Midbrain (tissue), 1 donor: ENCODE measurements at places on chromosomes 5 and 9.

- DNase-seq, result no peak
Observed at GRCh38 chr5:95930141-95930930, 31.3 kb downstream of the ELL2 start.

- peak; percentile 88 for DNase-seq
Observed at GRCh38 chr9:693201-694091, 148.1 kb upstream of the DMRT1 start.

- no peak for DNase-seq
Observed at GRCh38 chr5:14560091-14560595, 21.4 kb upstream of the OTULINL start.

GRCh38 chr5:127697894-127698600, 5.1 kb upstream of the CCDC192 start:
- DNase-seq, result no peak

- no peak for DNase-seq
Observed at GRCh38 chr9:124281931-124282371, 24.2 kb downstream of the NEK6 start.

DNA sequence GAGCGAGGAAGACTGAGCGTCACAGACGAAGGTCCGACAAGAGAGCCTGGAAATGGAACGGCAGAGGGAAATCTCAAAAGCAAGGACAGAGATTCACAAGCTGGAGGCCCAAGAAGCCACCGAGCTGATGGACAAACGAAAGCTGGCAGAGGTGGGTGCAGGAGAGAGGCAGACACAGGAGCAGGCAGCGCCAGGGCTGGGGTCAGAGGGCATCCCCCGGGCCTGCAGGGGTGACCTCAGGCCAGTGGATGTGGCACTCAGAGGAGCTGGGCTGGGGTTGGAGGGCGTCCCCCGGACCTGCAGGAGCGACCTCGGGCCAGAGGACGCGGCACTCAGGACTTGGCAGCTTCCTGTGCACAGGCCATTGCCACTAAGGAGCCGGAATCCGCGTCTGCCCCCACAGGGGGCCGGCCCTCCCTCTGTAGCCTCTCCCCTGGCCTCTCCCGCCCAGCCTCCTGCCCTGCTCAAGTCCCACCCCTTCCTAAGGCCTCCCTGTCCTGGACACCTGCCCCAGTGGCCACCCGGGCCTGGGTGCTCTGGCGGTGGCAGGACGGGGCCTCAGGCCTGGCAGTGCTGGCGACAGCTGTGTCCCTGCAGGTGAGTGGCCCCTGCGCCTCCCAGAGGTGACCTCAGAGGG, 40.4 kb downstream of the EXD3 start:
- DNase-seq, result no peak

- peak; percentile 54 for DNase-seq
Observed at GRCh38 chr5:14144586-14145434, 1.7 kb downstream of the TRIO start.

DNA sequence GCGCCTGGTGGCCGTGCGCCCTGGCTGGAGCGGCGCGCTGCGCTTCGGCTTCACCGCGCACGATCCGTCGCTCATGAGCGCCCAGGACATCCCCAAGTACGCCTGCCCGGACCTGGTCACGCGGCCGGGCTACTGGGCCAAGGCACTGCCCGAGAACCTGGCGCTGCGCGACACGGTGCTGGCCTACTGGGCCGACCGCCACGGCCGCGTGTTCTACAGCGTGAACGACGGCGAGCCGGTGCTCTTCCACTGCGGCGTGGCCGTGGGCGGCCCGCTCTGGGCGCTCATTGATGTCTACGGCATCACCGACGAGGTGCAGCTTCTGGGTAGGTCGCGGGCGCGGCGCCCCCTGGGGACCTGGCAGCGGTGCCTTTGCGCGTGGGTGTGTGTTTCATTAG, 28.9 kb downstream of the NEURL1B start:
- DNase-seq, result no peak

GRCh38 chr5:9554122-9554521, 8.2 kb upstream of the SEMA5A start:
- DNase-seq, result no peak

DNA sequence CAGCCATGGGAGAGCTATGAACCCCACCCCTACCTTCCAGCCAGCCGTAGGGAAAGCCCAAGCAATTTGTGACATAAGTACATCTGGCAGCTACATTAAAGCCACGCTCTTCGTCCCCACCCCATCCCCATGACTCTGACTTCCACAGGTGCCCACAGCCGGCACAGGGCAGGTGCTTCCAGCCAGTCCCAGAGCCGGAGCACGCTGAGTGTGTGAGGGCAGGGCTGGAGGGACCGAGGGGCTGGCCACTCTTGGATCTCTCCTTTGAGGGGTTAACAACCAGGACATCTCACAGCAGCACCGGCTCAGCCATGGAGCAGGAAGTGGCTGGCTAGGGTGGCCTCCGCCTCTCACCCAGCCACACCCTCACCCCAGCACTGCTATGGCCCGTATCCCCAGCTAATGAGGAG, 2.4 kb upstream of the FAM78A start:
- no peak for DNase-seq

DNA sequence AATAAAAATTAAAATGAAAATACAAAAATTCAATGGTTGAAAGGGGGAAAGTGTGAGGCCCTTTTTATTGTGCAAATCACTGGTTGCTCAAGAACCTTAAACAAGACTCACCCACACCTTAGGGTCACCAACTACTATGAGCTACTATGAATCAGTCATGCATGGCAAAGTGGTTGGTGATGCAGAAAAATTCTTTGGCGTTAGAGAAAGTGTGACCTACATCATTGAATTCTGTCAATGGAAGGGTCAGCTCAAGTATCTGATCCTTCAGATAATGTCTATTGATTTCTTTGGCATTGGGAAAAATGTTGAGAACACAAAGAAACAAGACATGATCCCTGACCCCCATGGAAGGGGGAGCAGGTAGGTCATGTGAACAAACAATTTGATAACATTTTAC, 149.7 kb upstream of the ADCY2 start:
- no peak for DNase-seq

- no peak for DNase-seq
Observed at GRCh38 chr5:170545811-170546210, 42.0 kb downstream of the KCNIP1 start.
